ENCODE measurements at places on chromosomes 1 and 21.

DNA sequence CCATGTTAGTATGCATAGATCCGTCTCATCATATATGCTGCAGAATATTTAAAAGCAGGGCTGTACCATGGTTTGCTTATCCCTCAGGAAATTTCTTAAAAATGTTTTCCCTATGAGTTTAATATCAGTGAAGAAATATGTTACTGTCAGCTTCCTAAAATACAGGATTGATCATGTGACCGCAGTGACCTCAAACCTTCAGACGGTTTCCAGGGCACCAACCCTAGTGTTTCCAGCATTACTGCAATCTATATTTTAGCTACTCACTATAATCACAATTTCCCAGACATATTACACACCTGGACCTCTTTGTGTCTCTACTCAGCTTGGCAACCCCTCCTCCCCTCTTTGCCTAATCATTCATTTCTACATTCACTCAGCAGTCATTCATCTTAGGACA, 7.7 kb upstream of the SDHB start:
- no peak for DNase-seq

DNA sequence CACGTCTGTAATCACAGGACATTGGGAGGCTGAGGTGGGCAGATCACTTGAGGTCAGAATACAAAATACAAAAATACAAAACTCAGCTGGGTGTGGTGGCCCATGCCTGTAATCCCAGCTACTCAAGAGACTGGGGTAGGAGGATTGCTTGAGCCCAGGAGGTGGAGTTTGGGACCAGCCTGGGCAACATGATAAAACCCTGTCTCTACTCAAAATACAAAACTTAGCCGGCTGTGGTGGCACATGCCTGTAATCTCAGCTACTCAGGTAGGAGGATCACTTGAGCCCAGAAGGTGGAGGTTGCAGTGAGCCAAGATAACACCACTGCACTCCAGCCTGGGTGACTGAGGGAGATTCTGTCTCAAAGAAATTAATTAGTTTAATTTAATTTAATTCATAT, 6.5 kb upstream of the ITLN1 start:
- no peak for DNase-seq

GRCh38 chr1:96309783-96310182, 411.8 kb upstream of the PTBP2 start:
- DNase-seq: no peak

- DNase-seq: no peak
These were observed 31.6 kb upstream of the KIF1B start for GRCh38 chr1:10178597-10179405.

- no peak for DNase-seq
These were observed 40.7 kb upstream of the KCND3 start for GRCh38 chr1:112030157-112030556.

Measured in uterus (tissue), 4 donors.